ENCODE measurements at places on chromosomes 16 and 17.

DNA sequence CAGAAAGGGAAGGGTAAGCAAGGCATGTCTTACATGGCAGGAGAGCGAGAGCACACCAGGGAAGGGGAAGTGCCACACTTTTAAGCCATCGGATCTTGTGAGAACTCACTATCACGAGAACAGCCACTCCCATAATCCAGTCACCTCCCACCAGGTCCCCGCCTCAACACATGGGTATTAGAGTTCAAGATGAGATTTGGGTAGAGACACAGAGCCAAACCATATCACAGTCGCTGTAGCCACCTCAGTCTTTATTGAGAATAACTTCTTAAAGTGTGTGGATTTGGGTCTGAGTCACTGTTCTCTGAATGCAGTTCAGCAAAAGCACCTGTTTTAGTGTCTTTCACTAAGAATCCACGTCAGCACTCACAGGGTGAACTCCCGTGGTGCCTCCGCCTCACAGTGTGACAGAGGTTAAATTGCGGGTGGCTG is 195.2 kb upstream of the CHMP6 start:
- DNase-seq, result no peak

DNA sequence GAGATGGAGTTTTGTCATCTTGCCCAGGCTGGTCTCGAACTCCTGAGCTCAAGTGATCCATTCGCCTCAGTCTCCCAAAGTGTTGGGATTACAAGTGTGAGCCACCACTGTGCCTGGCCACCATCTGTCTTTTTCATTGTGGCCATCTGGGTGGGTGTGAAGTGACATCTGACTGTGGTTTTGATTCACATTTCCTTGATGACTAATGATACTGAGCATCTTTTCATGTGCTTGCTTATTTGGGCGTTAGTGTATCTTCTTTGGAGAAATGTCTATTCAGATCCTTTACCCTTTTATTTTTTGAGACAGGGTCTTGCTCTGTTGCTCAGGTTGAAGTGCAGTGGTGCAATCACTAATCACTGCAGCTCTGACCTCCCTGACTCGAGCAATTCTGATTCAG is 53.9 kb upstream of the ERN1 start:
- DNase-seq, result no peak

- DNase-seq, result no peak
Observed at GRCh38 chr16:56858374-56858773, 6.6 kb upstream of the SLC12A3 start.

DNA sequence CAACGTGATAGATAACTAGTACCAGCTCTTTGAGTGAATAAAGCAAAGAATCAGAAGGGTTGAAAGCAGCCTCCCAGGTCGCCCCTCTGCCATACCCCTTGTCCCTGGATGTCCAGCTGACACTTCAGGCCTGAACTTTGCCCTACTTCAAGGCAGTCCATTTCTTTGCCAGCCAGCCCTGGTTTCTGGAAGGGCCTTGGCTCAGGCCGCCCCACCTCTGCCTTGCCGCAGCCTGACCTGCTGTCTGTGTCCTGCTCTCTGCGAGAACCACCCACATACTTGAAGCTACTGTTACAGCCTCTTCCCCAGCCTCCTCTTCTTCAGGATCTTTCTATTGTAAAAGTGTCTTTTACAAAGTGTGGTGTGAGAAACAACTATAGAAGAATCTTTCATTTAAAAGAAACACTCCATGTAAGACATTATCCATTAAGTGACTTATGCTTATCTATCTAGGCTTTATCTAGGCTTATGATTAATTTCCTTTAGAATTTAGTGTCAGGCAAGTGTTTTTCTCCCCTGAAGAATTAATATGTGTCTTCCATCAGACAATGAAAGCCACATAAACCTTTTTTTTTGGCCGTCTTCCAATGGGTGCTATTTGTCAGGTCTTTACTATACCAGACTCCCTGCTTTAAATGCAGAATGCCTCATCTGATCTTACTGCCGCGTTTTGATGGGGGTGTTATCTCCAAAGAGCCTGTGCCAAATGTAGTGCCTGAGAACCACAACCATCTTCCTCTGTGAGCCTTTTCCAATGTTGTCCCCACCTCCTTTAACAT is 133.9 kb downstream of the SOCS1 start:
- DNase-seq, result no peak

- no peak for DNase-seq
Observed at GRCh38 chr17:6279659-6280058, 155.3 kb downstream of the AIPL1 start.

GRCh38 chr17:45847747-45848146 is 3.1 kb downstream of the SPPL2C start:
- DNase-seq, result no peak
